Erythroblast (primary cell): ENCODE measurements at places on chromosomes 4 and X.

GRCh38 chrX:135737366-135738071 is 24.1 kb downstream of the CT45A1 start:
- no peak for DNase-seq

DNA sequence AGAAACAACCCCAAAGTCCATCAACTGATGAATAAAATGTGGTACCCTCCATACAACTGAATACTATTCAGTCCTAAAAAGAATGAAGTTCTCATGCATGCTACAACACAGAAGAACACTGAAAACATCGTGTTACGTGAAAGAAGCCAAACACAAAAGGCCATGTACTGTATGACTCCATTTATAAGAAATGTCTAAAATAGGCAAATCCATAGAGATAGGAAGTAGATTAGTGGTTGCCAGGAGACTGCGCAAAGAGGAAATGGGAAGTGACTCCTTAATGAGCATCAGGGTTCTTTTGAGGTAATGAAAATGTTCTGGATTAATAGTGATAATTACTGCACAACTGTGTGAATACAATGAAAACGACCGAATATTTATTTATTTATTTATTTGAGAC is 23.4 kb downstream of the FBXW7 start:
- DNase-seq: no peak

- peak; percentile 5 for DNase-seq
Observed at GRCh38 chrX:110210417-110211139, 107.3 kb downstream of the AMMECR1 start.

DNA sequence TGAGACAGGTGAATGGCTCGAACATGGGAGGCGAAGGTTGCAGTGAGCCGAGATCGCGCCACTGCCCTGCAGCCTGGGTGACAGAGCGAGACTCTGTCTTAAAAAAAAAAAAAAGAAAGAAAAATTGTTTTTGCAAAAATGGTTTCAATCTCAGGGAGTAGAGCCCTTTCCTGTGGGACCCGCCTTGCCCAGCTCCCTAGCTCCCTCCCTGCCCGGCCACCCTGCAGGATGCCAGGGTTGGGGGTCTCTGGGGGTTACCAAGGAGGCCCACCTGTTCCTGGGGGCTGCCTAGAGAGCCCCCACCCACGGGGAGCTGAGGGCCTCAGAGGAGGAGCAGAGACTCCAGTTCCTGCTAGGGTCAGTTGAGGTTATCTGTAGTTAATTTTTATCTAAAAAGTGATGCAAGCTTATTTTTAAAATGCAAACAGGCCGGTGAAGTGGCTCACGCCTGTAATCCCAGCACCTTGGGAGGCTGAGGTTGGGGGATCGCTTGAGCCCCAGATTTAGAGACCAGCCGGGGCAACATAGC is 18.7 kb upstream of the PLCXD1 start:
- DNase-seq: no peak

- peak; percentile 7 for DNase-seq
Observed at GRCh38 chr4:13399257-13399656, 84.9 kb downstream of the RAB28 start.

GRCh38 chr4:162157241-162157640 is 6.6 kb downstream of the FSTL5 start:
- DNase-seq: no peak
